ENCODE measurements at places on chromosomes 2 and 18.

- DNase-seq = no peak
These were observed 84.3 kb downstream of the TNS1 start for GRCh38 chr2:217918308-217919024.

GRCh38 chr2:8243748-8244400 is 438.0 kb upstream of the ID2 start:
- no peak for DNase-seq

GRCh38 chr18:58268849-58269248 is 224.8 kb downstream of the NEDD4L start:
- no peak for DNase-seq

GRCh38 chr2:157492189-157492773 is 48.4 kb upstream of the CYTIP start:
- peak; percentile 56 for DNase-seq

GRCh38 chr2:217797661-217798069 is 205.1 kb downstream of the TNS1 start:
- no peak for DNase-seq

DNA sequence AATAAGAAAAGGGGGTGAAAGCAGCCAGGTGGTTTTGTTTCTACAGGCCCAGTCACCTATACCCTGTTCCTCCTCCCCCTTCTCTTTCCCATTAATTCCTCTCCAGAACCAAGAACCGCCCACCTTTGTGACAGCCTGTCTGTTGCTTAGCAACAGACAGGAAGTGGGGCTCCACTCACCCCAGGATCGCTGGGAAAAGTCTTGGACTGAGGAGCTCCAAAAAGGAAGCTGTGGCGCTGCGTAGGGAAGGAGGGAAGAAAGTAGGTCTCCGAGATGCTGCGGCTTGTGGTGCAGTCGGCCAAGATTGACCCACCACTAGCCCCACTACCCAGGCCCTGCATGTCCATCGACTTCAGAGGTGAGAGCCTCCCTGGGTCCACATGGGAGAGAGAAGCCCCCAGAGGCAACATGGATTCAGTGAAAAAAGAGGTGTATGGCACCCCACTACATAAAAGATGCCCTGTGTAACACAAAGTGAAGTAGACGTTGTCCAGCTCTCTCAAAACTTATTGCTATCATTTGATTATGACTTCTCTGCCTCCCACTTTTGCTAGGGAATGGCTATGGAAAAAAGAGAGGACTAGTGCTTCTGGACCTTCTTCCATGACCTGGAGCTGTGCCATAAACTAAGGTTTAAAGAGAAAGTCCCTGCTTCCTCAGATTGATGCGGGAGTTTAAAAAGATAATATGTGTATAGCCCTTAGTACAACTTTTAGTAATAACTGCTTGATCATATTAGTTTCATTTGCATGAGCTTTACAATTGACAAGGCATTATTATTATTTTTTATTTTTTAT is at the start of gene FER1L5:
Gene FER1L5, plus strand, starts transcription at position 201 of the 797 bp plus-strand sequence. Its CDS starts 73 bp downstream, at position 274.
- DNase-seq = no peak

DNA sequence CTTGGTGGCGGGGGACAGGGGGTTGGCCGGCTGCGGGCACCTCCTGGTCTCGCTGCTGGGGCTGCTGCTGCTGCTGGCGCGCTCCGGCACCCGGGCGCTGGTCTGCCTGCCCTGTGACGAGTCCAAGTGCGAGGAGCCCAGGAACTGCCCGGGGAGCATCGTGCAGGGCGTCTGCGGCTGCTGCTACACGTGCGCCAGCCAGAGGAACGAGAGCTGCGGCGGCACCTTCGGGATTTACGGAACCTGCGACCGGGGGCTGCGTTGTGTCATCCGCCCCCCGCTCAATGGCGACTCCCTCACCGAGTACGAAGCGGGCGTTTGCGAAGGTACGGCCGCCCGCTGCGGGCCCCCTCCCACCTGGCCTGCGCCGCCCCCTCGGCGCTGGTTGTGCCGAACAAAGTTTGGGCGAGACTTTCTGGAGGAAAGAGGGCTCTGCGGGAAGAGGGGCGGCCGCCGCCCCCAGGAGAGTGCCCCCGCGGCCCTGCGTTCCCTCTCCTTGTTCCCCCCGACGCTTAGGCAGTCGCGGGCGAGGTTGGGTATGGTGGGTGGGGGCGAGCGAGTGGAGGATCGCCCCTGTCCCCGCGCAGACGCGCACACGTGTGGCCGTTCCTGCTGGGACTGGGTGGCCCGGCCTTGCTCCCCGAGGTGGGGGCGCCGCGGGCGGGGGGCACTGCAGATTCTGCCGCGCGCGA is 866 bp downstream of the CRIM1 start:
- no peak for DNase-seq

- DNase-seq = no peak
These were observed 137.6 kb downstream of the FSIP2 start for GRCh38 chr2:185876234-185876633.

DNA sequence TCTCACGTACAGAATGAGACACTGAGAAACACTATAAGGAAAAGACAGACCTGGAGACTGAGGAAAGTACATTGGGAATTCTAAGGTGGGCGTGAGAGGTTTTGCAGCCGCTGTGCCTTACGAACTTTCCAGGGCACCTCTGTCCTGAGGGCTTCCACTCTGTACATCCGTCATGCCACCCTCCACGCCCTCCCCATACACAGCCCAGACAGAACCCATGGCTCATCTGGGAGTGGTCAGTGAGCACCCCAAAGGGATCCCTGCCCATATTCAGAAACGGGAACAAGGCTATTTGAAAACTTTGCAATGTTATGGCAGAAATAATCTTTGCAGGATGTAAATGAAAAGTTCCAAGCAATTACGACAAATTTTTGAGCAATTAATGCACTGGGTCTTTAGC is 95.4 kb upstream of the ZNF532 start:
- no peak for DNase-seq

GRCh38 chr2:188808947-188809355 is 165.2 kb upstream of the COL3A1 start:
- DNase-seq = no peak

- no peak for DNase-seq
These were observed 386.5 kb upstream of the DCC start for GRCh38 chr18:51953521-51953920.

DNA sequence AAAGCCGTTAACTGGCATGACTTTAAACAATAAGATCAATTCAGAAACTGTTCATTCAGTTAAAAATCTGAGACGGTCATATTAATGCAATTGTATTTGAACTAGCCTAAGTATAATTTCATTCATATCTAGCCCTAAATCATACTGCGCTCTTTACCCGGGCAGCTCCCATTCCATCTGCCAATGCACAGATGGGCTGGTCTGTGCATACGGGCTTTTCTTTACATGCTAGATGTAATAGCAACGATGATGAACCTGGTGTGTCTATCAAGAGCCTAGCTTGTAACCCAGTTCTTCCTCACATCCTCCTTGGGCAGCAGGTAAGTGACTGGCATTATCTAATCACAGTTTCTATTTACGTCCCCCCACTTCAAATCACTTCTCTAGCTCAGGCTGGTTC is 631.5 kb upstream of the KLHL29 start:
- no peak for DNase-seq

GRCh38 chr18:76450452-76451395 is 44.3 kb downstream of the ZNF516 start:
- peak; percentile 7 for DNase-seq

GRCh38 chr2:159131267-159131913 is 155.1 kb downstream of the WDSUB1 start:
- DNase-seq = no peak

- DNase-seq = no peak
These were observed 46.6 kb downstream of the RRM2 start for GRCh38 chr2:10169053-10169578.

DNA sequence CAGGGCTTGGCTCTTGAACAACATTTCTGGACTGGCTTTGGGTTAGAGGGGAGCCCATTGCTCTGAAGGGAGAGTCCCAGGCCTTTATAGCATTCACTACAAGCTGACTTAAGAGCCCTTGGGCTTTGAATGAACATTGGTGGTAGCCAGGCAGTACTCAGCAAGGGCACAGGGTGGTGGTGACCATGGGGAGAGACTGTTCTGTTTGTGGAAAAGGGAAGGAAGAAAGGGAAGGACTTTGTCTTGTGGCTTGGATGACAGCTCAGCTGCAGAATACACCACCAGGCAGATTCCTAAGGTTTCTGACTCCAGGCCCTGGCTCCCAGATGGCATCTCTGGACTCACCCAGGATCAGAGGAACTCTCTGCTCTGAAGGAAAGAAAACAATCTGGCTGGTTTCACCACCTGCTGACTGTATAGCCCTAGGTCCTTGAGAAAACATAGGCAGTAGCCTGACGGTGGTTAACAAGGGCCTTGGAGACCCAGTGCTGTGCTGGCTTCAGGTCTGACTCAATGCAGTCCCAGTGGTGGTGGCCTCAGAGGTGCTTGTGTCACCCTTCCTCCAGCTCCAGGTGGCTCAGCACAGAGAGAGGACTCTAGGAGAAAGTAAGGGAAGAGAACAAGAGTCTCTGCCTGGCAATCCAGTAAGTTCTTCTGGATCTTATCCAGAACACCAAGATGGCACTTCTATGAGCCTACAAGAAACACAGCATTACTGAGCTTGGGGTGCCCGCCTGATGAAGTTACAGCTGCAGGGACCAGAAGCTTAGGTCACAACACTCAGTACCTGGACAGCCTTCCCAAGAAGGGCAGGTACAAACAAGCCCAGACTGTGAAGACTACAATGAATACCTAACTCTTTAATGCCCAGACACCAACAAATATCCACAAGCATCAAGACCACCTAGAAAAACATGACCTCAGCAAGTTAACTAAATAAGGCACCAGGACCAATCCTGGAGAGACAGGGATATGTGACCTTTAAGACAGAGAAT is 16.4 kb upstream of the ABCB11 start:
- DNase-seq = no peak

DNA sequence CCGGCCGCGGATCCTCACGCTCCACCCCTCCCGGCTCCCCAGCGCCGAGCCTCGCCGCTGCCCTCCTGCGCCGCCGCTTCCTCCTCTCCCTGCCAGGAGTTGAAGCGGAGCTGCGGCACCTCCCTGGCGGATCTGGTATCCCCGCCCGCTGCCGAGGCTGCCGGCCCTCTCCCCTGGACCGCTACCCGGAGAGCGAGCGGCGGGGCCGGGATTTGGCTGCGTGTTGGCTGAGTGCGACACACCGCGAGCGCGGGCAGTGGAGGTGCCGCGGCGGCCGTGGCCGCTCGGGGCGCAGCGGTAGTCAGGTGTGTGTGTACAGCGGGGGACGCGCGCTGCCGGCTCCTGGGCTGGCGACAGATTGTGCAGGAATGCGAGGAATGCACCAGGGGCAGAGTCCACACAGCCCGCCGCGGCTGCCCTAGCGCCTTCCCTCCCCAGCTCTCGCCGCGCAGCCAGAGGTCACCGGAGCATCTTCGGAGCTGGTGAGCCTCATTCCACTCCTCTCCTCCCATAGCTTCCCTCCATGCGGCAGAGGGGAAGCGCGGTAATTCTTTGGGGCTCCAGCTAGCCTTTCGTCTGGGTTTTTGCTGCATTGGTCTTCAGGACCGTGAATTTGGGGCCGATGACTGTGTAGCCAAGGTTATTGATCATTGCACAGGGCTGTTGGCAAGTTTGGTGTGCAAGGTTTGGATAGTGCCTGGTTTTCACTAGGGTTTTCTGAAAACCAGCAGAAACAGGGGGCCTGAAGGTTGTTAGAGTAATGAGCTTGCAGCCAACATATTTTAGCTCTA is 1.3 kb downstream of the PKP4 start:
- DNase-seq = no peak

DNA sequence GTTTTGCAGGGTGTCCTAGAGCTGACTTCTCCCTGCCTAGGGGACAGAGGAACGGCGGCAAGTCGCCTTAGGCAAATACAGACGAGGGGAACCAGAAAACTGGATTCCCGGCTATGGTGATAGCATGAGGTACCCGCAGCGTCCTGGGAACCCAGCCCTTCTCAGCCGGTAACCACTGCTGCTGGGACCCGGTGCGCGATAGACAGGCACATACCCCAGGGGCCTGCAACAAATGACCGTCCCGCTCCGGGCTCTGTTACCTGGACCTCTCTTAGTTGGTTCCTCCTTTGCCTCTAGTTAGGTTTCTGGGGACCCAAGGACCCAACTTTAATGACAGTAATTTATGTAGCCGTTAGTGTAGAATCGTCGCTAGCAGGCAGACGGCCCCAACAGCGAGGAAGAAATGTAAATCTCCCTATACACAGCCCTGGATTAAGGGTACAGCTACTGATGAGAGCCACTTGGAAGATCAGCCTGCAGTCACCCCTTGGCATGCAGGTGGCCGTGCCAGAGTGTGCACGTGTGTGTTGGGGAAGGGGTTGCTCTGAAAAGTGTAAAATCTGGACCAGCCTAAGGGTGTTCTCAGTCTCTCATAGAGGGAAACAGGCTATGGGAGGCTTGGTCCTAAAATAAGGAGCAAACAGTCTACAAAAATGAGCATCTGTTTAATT is 819 bp upstream of the SERPINE2 start:
- DNase-seq = no peak

- DNase-seq = no peak
These were observed 2.4 kb downstream of the RTKN start for GRCh38 chr2:74439373-74439772.

- no peak for DNase-seq
These were observed 696.7 kb upstream of the SOX11 start for GRCh38 chr2:4995466-4995865.

GRCh38 chr2:112601754-112602153 is 17.3 kb downstream of the CHCHD5 start:
- DNase-seq = no peak

GRCh38 chr2:97812931-97813330 is 99.6 kb downstream of the ZAP70 start:
- no peak for DNase-seq

- no peak for DNase-seq
These were observed 22.1 kb upstream of the SERTAD2 start for GRCh38 chr2:64675860-64676259.

DNA sequence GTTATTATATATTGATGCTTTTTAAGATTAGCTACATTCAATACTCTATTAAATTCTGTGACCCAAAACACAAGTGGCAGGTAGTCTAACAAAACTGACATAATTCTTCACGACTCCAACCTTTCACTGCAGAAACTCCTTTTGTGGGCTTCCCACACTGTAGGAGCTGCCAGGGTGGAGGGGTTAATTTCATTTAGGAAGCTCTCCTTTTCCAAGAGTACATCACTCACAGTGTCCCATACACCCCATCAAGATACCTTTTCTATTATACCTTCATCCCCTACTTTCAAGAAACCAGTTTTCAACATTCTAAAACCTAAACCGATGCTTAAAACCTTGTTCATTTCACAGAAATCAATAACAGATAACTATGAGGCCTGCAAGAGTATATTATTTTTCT is 825 bp downstream of the THUMPD2 start:
- DNase-seq = no peak

GRCh38 chr2:130877258-130877657 is 40.5 kb downstream of the ARHGEF4 start:
- no peak for DNase-seq
